ENCODE measurements at places on chromosomes 12 and 14.

- DNase-seq, result peak; percentile 79
Measured at GRCh38 chr12:52873832-52874572, 25.2 kb upstream of the KRT78 start.

GRCh38 chr12:121786440-121786825, 7.1 kb downstream of the RHOF start:
- DNase-seq, result peak; percentile 42

DNA sequence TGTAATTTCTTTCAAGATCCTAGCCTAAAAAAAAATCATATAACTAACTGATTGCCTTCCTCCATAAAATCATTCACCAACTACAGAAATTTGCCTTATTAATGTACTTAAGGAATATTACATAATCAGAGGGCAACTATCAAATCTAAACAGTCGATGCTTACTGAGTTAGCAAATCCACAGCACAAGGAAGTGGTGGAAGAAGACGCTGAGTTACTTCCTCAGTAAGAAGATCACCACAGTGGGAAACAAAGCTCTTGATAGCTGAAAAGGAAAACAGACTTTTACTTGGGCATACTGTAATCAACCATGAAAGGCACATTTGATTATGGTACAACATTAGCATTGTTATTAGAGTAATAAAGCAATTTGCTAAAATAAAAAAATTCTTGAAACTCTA, 48.7 kb downstream of the HEATR5A start:
- no peak for DNase-seq

DNA sequence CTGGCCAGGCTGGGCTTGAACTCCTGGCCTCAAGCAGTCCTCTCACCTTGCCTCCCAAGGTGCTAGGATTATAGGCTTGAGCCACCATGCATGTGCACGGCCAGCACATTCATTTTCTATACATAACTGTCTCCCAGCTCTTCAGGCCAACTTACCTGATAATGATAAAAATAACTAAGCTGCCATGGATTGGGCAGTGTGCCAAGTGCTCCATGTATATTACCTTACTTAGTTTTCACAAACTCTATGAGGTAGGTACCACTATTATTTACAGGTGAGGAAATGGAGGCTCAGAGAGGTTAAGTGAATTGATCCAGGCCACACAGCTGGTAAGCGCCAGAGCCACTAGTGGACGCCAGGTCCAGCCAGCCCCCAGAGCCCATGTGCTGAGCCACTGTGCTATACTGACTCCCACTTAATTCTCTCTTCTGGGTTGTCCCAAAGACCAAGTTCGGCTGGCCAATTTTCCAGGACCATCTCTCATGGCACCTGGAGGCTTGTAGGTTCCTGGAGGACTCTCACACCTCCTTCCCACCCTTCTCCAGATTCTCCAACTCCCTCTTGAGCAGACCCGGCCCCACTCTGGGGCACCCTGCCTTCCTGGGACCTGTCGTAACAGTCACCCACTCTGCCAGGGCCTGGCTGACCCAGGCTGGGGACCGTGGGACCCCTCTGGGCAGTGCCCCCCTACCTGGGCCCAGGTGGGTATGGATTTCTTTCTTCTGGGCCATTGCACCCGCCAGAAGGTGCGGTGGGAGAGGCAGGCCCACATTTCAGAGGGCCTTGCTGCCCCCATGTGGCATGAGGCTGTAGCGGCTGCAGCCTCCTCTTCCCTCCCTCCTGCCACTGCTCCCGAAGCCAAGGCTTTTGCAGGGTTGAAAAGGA, 30.2 kb upstream of the CIPC start:
- peak; percentile 61 for DNase-seq

GRCh38 chr14:34368115-34368970, 93.7 kb downstream of the SPTSSA start:
- no peak for DNase-seq

- DNase-seq, result peak; percentile 18
Measured at GRCh38 chr12:103560604-103561101, 26.4 kb upstream of the STAB2 start.
